ENCODE measurements at places on chromosomes 3 and 15.

GRCh38 chr15:40313531-40314398 lies 6.0 kb upstream of the PLCB2 start:
- DNase-seq = peak; percentile 40

GRCh38 chr15:60062826-60063225 lies 58.7 kb downstream of the FOXB1 start:
- no peak for DNase-seq

GRCh38 chr3:99969136-99969535 lies 145.2 kb downstream of the FILIP1L start:
- DNase-seq = no peak

DNA sequence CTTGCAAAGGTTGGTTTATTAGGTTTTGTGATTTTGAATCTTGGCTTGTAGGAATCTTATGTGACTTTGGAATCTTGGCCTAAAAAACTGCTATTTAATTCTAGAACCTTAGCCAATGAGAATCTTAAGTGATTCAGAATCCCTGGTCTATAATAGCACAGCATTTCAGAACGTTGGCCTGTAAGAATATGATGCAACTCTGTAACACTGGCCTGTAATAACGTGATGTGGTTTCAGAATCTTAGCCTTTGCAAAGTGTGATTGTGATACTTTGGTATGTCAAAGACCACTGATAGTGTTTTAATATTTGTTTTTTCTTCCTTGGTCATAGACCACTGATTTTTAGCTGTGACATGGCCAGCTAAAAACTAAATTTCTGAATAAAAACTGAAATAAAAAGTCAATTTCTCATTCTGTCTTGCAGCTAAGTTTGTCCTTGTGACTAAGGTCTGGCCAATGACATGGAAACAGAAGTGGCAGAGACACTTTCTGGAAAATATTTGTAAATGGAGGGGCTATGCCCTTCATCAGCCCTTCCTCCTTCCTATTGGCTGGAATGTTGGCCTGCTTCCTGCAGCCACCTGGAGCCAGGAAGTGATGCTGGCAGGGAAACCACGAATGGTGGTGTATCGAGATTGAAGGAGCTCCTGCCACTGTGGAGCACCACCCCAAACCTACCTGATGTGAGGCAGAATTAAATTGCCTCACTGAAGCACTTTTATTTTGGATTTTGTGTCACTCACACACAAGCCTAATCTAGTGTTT lies 42.3 kb upstream of the CORO2B start:
- DNase-seq = no peak

GRCh38 chr15:64437982-64438381 lies 22.4 kb upstream of the ZNF609 start:
- DNase-seq = no peak

- DNase-seq = no peak
These were observed 1.0 kb downstream of the OGG1 start for GRCh38 chr3:9750556-9751411.

- peak; percentile 85 for DNase-seq
These were observed 376.5 kb downstream of the MECOM start for GRCh38 chr3:169286992-169287391.

DNA sequence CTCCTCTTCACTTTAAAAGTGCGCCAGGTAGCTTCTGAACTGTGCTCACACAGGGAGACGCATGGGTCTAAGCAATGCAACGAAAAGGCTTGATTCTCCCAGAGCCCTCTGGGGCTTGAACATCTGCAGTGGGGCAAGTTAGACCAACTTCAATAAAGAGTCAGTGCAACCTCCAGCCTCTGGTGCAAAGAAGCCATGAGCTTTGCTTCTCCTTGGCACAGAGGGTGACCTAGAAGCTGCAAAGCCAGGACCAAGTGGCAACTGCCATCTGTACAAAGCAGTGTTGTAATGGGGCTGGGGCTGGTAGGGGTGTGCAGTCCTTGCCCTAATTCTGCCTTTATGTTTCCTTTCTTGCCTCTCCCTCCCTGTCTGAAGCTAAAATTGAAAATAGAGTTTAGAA lies 219.0 kb upstream of the CD96 start:
- no peak for DNase-seq

DNA sequence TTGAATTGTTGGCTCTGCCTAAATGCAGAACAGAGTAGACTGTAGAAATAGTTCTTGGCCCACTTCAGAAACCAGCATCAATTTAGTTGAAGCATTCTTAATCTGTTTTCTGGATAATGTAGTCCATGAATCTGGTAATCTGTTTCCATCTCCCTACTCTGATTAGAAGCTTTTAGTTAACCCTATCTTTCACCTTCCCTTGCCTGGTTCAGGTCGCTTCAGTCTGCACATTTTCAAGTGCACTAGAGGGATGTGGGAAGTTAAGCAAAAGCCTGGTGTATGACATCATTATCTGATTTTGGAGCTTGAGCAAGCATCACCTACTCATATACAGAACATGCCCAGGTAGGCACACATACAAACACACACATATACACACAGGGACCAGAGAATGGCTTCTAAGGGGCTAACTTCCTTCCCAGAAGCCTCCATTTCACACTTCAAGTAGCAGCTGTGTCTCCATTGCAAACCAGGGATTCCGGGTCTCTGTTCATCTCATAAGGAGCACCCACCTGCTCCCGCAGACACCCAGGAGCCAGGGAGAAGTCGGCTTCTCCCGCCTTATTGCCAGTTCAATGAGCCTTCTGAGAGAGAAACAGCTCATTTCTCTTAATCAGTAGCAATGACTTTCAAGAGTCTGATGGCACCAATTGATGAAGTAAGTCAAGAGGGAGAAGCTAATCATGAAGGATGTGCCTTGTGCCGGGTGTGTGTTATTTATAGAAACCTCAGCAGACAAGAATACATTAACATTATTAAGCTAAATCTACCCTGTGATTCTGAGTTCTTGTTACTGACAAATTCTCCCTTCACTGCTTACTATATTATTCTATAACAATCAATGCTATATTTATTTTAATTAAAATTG lies 347.9 kb upstream of the STAC start:
- no peak for DNase-seq

- no peak for DNase-seq
These were observed 184.6 kb downstream of the GOLGA6L6 start for GRCh38 chr15:20356911-20357480.

DNA sequence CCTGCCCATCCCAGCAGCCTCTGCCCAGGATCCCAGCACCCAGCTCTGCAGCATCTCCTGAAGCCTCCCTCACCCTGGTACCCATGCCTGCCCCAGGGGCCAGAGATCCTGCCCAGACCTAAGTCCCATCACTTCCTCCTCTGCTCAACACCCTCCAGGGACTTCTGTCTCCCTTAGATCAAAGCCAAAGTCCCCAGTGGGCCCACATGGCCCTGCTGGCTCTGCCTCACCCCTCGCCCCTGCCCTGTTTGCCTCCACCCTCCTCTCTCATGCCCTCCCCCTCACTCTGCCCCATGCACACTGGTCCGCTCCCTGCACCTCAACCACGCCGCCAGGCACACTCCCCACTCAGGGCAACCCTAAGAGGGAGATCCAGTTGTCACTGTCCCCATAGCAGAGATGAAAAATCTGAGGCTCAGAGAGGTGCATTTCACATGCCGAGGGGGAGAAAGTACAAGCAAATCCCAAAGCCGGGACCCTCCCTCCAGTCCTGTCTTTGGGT lies 146.5 kb downstream of the NUP210 start:
- DNase-seq = no peak

- peak; percentile 35 for DNase-seq
These were observed 302.8 kb downstream of the ROBO2 start for GRCh38 chr3:77342688-77343087.

DNA sequence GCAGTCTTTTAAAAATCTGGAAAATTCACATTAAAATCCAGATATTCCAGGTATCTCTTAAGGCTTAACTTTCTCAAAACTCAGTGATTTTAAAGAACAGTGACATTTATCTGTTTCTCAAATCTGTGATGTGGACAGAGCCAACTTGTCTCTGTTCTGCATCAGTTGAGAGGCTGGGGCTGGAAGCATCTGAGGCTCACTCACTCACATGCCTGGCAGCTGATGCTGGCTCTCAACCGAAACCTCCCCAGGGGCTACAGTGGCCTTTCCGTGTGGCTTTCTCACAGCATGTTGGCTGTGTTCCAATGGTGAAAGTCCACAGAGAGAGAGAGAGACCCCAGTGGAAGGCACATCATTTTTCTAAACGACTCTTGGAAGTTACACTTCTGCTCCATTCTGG lies 53.5 kb downstream of the CEMIP start:
- no peak for DNase-seq

DNA sequence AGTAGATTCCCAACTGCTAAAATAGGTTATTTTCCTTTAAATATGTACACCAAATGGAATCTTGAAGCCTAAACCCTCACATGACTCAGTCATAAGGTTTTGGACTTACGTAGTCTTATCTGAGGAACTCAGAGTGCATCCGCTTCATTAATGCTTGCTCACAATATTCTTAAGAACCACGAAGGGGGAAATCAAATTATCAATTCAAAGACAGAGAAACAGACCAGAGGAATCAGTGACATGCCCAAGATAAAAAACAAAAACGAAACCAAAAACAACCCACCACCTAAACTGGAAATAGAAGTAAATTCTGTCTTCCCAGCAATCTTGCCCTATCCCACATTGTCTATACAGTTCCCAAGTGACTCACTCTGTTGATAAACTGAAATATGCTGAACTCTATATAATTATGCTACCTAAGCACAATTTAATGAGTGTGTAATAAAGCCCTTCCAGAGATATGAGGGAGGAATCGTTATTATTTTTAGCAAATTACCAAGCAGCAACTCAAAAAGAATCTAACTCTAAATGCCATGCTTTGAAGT lies 135.4 kb upstream of the CBLB start:
- DNase-seq = no peak

DNA sequence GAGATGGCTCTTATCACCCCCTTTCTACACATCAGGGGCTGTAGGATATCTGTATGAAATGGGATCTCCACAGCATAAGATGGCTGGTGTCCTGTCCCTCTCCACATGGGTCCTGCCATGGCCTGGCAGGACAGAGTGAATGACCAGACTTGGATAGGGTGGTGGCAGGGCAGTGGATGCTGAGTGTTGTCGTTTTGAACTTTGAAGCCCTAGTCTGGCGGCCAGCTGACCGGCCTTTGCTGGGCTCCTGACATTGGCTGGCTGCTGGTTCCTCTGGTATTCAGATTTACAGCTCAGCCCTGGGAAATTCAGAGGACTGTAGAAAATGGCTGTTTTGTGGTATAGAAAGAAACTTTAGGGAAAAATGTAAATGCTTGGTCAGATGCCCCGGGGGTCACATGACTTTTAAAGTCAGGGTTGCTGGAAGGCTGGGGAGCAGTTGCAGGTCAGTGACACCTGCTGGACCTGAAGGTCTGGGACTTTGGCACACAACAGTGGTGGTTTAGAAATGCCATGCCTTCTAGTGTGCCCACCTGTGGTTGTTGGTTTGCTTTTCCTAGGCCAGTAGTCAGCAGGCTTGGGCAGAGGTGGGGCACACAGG lies 13.5 kb upstream of the PGPEP1L start:
- no peak for DNase-seq

- peak; percentile 66 for DNase-seq
These were observed at the start of gene AMOTL2 for GRCh38 chr3:134374105-134374790. AMOTL2 (minus strand) TSS chr3:134374447; CDS start chr3:134371433, 3,014 bp downstream.

GRCh38 chr3:15205482-15205933 lies 538 bp upstream of the CAPN7 start:
- no peak for DNase-seq

- DNase-seq = no peak
These were observed 221.5 kb downstream of the ULK4 start for GRCh38 chr3:41740374-41740886.

GRCh38 chr3:108403686-108404345 lies 106.6 kb downstream of the MYH15 start:
- DNase-seq = no peak

- DNase-seq = no peak
These were observed 874 bp downstream of the INO80 start for GRCh38 chr15:41115161-41115651.

- no peak for DNase-seq
These were observed 47.2 kb upstream of the PLCL2 start for GRCh38 chr3:16837602-16838001.

- DNase-seq = no peak
These were observed 51.8 kb upstream of the NUDT16 start for GRCh38 chr3:131329774-131330173.

DNA sequence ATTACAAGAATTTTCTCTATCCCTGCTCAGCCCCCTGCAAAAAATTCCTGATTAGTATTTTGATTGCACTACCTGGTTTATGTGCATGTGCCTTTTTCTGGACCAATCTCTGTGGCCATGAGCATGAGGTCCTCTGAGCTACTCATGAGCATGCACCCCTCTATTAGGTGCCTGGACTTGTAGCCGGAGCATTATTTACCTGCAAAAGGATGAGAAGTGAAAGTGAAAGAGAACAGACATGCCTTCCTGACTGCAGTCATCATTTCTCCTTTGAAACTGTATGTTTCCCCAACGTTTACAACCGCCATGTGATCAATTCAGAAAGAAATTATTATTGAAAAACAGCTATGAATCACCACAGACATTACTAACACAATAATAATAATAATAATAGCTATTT lies 1008.8 kb downstream of the ROBO2 start:
- peak; percentile 3 for DNase-seq

DNA sequence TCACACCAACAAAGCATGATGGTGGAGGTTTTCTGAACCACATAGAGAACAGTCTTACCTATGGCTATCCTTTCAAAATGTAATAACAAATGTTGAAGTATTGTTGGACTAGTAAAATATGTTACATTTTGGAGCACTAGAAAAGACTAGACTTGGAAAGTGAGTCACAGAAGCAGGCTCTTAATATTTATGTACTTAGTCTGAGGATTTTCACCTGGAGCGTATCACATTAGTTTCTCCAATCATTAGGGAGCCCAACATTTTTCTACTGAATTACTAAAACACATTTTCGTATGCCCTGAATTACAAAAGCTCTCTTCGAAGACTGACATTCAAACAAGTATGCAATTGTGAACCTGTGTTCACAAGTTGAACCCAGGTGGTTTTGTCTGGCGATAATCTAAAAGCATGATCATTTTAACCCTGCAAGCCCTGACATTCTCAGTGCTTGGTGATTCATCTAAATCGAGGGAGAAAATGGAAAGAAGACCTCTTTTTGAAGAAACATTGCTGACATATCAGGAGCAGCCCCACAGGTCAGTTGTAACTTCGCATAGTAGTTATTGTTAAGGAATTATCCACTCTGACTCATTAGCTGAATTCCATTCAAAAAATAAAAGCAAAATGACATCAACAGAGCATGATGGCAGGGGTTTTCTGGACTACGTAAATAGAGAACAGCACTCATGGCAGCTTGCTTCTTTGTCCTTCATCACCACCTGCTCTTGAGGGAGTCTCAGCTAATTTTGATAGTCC lies 679.8 kb upstream of the NECTIN3 start:
- no peak for DNase-seq

- no peak for DNase-seq
These were observed 49.9 kb upstream of the RAB6B start for GRCh38 chr3:133945381-133946095.

DNA sequence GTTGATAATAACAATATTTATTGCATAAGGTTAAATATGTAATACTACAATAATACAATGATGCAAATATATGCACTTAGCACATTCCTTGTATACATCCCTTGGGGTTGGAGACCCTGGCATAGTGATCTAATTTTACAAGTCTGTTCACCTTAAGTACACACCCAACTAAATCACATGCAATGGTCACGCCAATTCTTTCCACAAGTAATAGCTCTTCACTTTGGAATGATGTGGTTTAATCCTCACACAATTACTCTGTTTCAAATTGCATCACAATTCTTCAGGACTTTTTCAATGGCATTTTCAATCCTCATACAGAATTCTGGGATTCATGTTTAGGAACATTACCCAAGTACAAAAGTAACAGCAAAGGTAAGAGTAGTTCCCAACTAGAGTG lies 27.3 kb upstream of the SPRED1 start:
- no peak for DNase-seq
